Stimulated activated CD4-positive, alpha-beta T cell treated with anti-CD3 and anti-CD28 coated beads, Interleukin-15, amount 100 ng/mL, for 1 hour (primary cell): ENCODE measurements at places on chromosomes 1 and 21.

DNA sequence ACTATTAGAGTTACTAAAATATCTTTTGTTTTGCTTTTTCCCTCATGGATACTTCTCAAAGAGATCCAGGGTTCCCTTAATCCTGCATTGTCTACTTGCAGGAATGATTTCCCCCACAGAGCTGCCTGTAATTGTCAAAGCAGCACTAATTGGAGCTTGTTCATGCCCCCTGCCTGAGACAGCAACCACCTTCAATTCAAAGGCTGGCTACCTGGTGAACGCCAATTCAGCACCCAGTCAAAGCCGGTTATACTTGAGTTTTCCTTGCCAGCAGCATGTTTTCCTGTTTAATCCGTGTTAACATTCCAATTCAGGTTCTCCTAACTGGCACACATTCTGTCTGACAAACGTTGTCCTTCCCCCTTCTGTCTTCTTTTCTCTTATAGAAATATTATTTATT, 382.9 kb downstream of the NTNG1 start:
- no peak for DNase-seq

DNA sequence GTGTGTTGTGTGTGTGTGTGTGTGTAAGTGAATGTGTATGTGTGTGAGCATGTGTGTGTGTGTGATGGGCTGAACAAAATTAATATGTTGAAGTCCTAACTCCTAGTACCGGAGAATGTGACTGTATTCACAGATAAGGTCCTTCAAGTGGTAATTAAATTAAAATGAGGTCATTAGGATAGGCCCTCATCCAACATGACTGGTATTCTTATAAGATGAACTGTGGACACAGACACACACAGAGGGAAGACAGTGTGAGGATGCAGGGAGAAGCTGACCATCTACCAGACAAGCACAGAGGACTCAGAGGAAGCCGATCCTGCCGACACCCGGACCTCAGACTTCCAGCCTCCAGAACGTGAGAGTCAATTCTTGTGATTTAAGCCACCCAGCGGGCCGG, 91.2 kb upstream of the PGBD5 start:
- DNase-seq: no peak

DNA sequence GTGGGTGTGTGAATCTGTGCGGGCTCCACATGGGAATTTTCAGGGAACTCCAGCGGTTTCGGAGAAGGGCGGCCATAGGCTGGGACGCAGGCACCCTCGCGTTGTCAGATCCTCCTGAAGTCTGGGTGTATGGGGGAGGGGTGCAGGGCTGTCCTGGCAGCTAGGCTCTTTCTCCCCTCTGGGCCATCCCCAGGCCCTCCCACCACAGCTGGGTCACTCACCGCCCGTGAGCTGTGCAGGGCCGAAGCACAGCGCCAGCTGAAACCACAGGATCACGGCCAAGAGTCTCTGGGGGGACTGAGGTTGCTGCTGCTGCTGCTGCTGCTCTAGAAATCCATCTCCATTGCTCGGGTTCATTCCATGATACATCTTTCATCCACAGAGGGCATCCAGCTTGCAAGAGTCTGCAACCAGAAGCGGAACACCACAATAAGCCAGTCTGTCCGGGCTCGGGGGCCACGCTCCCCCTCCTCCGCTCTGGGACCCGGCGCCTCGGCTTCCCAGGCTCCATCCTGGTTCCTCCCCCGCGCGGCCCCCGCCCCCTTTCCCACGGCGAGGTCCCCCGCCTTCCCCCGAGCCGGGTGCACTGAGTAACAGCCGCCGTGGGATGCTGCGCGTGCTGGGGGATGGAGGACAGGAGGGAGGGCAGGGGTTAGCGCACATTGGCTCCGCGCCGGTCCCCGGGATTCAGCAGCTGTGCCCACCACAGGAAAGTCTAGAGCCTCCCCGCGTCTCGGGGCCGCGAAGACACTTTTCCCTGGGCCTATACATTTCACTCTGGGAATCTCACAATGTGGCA, 720 bp downstream of the SUSD4 start:
- DNase-seq: no peak

GRCh38 chr1:105730701-105731100, 1325.8 kb upstream of the PRMT6 start:
- DNase-seq: no peak

DNA sequence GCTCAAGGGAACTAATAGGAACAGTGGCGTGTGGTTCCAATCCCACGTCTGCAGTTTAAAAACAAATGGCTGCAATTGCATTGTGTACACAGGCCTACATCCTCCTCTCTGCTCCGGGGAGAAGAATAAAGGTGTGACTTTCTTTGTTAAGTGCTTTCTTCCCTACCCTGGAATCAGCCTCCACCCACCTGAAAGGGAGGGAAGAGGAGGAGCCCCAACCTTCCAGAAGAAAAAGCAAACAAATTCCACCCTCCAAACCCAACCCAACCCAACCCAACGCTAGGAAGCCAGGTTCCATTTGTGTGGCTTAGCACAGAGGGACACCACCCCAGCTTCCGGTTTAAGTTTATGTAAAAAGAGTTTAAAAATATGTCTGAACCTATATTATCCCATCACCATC, 11.8 kb upstream of the BACE2 start:
- no peak for DNase-seq

DNA sequence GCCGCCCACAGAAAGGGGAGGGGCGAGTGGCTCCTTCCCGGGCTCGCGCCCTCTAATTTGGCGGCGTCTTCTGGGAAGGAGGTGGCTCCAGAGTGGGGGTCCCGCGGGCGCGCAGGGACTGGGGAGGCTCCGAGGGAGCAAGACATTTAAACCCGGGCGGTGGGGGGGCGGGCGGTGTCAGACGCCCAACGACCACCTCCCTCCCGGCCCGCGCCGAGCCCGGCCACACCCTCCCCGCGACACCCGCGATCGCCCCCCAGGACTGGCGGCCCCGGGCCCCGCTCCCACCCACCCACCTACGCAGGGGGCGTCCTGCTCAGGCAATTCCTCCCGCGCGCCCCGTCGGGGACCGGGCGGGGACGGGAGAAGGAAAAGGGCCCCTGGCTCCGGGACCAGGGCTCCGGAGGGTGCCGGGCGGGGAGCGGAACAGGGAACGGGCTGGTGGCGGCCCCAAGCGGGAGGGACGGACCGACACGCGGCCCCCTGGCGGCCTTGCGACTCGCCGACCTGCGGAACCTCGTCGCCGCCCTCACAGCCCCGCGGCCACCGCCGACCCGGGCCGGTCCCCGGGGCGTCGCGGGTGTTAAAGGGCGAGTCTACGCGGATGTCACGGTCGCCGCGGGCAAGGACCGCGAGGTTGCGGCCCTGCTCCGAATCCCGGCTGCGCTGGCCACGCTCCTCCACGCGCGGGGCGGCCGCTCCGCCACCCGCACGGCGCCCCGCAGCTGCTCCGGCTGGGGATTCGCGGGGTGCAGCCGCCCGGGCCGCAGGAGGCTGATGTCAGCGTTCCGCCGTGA, 94.0 kb upstream of the FMN2 start:
- DNase-seq: no peak

DNA sequence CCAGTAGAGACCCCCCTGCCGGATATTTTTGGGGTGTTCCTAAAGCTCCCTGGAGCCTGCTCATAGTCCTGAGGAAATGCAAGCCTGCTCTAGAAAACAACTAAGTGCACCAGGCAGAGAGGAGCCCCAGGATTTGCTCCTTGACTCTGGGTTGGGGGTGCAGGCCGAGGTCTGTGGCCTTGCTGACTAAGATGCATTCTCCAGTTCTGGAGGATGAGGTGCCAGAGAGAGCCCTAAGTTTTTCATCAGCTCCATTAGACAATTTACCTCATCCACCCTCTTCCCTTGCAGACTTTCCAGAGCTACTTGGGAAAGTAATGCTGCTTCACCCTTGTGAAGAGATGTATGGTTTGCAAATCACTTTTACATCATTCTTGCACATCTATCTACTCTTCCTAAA, 9.1 kb downstream of the TUFT1 start:
- DNase-seq: no peak

DNA sequence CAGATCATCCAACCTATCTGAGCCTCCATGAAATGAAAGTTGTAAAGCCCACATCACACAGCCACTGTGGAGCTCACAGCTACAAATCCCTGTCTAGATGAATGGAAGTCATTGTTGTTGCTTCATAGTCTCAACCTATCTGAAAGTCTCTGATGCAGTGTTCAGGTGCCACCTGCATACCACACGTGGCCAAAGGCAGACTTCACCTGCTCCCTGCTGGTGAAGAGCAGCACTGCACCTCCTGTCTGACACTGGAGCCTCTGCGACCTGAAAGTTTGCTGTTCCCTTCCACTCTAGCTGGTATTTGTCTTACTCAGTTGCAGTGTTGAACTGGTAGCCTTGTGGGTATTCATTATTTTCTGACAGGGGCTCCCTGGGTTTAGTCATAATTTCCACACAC, 18.4 kb downstream of the LORICRIN start:
- no peak for DNase-seq

- no peak for DNase-seq
These were observed 80.3 kb downstream of the DIRAS3 start for GRCh38 chr1:67970088-67970487.

DNA sequence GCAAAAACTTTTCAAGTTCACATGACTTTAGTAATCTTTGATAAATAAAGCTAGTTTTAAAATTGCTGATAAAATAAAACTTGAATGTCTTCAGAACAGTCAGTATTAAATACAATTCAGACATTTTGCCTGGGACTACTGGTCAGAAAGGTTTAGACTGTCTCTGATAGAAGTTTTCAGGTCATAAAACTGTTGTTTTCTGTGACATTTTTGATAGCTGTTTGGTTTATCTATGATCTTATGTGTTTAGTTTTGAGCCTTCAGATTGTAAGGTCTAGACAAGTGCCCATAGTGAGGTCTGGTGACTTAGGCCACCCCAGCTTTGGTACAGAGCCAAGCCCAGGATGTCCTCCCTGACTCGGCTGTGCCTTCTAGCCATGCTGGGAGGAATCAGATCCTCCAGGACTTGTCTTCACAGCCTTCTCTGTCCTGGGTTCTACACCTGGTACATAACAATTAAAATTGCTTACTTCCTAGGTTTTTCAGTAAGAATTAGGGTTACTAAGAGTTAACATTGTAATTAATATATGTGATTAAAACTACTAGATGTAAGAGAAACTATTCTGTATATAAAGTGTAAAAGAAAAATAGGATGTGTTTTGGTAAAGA, 15.1 kb upstream of the DNAH14 start:
- DNase-seq: no peak

- DNase-seq: no peak
These were observed 647 bp downstream of the DESI2 start for GRCh38 chr1:244653439-244654107.

- DNase-seq: no peak
These were observed 254.2 kb downstream of the OLFM3 start for GRCh38 chr1:101742509-101742908.

DNA sequence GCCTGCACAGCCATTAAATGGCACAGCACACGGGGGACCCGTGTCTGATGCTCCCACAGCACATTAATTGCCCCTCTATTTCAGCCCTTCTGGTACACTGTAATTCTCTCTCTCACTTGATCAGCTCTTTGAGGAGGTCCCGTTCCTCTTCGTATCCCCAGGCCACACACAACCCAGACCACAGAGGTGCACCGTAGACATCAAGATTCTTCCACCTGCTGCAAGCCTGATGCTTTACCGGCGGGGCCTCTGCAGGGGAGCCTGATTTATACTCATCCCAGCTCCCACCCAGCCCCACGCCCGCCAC, 759 bp downstream of the SMYD3 start:
- DNase-seq: no peak

- no peak for DNase-seq
These were observed 70.9 kb upstream of the FAM78B start for GRCh38 chr1:166237675-166238074.

- DNase-seq: no peak
These were observed 38.5 kb upstream of the LDLRAP1 start for GRCh38 chr1:25504706-25505595.

DNA sequence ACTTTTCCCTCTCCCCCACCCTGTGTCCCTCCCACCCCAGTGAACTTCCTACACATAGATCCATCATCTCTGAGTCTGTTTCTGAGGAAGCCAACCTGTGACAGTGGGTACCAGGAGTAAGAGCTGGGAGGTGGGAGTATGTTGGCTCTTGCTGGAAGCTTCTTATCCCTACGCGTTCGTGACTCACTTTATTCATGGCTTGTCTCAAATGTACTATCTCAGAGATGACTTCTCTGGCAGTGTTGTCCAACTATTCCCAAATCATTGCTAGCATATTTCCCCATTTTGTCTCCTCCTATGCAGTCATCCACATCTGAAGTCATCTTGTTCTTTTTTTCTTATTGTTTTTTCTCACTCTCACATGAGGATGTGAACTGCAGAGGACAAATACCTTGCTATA, 88.0 kb downstream of the HIVEP3 start:
- no peak for DNase-seq

DNA sequence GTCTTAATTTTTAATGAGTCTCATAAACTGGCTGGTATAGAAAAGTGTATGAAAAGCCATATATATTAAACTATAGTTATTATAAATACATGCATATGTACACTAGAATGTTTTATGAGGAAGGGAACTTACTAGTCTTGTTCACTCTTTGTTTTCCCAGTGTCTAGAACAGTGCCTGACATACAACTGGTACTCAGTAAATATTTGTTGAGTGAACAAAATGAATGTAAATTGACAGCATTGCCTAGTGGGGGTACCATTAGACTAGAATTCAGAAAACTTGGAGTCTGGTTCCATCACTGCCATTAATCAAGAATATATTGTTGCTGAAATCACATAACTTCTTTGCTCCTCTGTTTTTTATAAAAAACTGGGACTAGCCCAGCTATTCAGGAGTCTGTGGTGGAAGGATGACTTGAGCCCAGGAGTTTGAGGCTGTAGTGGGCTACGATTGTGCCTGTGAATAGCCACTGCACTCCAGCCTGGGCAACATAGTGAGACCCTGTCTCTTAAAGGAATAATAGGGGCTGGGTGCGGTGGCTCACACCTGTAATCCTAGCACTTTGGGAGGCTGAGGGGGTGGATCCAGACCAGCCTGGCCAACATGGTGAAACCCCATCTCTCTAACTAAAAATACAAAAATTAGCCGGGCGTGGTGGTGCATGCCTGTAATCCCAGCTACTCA, 51.1 kb downstream of the NFIA start:
- no peak for DNase-seq
